ENCODE measurements at places on chromosomes 12 and 14.

GRCh38 chr12:128844031-128844635 lies 9.1 kb upstream of the GLT1D1 start:
- no peak for DNase-seq

GRCh38 chr12:85413266-85413665 lies 133.2 kb downstream of the ALX1 start:
- DNase-seq = no peak

- no peak for DNase-seq
These were observed 18.7 kb downstream of the FBXL14 start for GRCh38 chr12:1575408-1576401.

DNA sequence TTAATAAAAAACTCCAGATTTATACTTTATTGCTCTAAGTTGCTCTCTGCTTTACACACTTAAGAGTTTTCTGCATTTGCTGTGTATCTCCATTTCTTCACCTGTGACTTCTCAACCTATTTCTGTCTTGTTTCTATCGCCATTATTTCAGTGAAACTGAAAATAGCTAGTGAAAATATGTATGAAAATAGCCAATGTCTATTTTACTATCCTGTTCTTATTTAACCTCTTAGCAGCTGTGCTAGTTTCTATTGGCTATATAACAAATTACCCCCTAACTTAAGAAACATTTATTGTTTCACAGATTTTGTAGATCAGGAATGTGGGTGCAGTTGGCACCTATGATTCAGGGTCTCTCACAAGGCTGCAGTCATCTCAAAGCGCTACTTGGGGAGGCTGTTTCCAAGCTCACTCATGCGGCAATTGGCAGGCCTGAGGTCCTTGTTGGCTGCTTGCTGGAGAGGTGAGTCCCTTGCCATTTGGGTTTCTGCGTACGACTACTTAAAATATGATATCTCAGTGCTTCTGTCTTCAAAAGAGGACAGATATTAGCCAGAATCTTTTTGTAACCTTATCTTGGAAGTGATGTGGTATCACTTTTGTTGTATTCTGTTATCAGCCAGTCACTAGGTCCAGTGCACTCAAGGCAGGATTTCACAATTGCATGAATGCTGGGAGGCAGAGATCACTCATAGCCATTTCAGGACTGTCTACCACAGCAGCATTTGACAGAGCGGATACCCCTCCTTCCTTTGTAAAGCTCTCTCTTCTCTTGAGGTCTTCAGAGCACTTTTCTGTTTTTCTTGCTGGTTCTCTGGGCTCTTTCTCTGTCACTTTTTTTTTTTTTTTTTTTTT lies 7.2 kb downstream of the ERC1 start:
- no peak for DNase-seq

GRCh38 chr12:4443616-4444015 lies 2.0 kb downstream of the FGF6 start:
- DNase-seq = no peak

DNA sequence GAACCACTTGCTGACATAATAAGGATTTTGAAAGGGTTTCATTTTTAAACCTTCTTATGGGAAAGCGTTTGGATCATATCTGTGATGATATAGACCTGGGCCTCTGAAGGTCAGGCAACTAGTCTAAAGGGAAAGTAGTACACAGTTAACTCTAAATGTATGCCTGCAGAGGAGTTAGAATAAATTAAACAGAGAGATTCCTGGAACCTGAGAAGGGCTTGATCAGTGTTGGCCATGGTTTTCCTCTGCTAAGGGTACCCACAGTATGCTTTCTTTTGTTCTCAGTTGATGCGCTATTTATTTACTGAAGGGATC lies 14.4 kb upstream of the POLR3B start:
- no peak for DNase-seq

- no peak for DNase-seq
These were observed 862.2 kb upstream of the MDGA2 start for GRCh38 chr14:48537600-48537999.

DNA sequence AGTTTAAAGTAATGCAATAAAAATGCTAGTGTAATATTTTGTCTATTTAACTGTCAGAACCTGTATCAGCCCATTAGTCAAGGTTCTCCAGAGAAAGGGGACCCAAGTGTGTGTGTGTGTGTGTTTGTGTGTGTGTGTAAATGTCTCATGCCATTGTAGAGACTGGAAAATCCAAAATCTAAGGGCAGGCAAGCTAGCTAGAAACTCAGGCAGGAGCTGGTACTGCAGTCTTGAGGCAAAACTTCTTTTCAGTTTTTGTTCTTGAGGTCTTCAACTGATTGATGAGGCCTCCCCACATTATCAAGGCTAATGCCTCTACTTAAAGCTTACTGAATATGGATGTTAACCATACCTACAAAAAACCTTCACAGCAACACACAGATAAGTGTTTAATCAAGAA lies 126.7 kb downstream of the PRKD1 start:
- DNase-seq = no peak

DNA sequence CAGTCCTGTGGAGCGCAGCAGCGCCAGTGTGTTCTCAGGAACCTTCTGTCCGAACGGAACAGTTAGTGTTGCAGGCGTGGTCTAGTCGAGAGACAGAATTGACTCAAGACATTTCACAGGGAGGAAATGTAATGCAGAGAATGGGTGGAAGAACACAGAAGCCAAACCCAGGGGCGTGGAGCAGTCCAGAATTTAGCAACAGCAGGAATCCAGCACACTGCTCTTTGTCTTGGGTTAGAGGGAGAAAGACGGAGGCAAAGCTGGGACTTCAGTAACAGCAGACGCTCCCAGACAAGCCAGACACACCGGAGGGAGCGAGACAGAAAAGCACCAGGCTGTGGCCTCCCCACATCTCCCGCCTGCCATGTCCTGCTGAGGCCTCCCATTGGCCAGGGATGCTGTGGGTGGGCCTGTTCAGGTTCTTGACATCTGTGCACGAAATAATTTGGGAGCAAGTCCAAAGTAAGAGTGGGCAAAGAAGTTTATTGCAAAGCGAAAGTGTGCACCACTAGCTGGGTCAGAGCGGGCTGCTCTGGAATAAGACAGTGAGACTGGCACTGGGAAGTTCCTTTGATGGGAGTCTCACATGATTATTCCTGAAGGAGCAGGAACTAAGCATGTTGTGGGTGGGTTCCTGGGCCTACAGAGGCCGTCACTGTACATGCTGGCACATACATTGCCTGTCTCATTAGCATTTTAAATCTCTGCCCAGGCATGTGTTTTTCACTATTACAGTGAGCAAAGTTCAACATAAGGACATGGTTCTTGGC lies 339.3 kb upstream of the SFSWAP start:
- DNase-seq = no peak

DNA sequence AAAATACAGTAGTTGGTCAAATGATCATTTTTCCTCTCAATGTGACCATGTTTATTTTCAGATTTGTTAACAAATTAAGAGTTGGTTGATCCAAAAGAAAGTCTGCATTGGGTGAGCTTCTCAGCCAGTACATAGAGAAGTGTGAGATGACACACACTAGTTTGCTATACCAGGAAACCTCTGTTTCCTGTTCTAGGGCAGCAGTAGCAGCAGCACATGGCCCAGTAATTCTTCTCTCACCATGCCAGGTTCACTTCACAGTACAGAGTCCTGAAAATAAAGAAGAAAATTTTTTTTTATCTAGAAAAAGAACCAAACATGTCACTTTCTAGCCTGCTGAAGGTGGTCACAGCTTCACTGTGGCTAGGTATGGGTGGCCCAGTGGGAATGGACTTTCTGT lies 250.2 kb upstream of the OR4E1 start:
- no peak for DNase-seq

DNA sequence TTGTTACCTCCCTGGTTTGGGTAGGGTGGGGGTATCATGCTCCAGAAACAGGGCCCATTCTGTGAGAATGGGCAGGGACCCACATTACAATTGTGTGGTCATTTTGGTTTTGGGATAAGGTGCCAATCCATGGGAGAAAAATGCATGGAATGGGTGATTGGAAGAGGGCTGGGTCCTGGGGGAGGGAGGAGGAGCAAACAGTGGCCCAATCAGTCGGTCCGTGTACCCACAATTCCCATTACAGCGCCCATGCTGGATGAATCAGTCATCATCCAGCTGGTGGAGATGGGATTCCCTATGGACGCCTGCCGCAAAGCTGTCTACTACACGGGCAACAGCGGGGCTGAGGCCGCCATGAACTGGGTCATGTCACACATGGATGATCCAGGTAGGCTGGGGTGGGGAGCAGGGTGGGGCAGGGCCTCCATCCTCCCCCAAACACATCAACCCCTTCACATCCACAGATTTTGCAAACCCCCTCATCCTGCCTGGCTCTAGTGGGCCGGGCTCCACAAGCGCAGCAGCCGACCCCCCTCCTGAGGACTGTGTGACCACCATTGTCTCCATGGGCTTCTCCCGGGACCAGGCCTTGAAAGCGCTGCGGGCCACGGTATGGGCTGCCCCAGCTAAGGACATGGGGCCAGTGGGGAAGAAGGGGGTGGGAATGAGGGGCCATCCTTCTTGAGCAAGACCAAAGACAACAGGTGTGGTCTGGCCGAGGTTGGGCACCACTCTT lies 3.6 kb upstream of the TPI1 start:
- no peak for DNase-seq

- DNase-seq = no peak
These were observed 404.8 kb downstream of the ATP23 start for GRCh38 chr12:58346032-58346632.

GRCh38 chr12:103130564-103130963 lies 173.1 kb downstream of the ASCL1 start:
- no peak for DNase-seq

- no peak for DNase-seq
These were observed 78.7 kb downstream of the FZD10 start for GRCh38 chr12:130240831-130241590.

DNA sequence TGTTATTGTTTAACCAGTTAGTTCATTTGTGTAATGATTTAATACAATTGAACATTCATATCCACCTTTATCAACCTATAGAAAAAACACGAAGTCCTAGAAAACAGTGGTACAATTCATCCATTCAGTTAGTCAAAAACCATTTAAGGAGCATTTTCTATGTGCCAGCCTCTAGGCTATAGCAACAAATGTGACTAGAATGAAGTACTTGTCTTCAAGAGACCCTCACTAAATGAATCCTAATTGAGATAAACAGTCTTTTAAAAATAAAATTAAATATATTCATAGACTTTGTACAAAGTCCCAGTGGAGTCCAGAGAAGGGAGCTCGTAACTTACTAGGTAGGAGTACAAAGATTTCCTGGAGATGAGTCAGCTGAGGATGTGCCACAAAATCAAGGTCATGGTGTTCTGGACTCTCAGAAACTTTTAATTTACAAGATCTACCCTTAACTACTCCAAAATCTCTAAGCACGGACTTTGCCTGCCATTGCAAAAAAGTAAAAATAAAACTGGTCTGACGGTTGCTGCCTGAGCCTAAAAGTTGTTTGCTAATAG lies 430.7 kb upstream of the DCN start:
- no peak for DNase-seq

DNA sequence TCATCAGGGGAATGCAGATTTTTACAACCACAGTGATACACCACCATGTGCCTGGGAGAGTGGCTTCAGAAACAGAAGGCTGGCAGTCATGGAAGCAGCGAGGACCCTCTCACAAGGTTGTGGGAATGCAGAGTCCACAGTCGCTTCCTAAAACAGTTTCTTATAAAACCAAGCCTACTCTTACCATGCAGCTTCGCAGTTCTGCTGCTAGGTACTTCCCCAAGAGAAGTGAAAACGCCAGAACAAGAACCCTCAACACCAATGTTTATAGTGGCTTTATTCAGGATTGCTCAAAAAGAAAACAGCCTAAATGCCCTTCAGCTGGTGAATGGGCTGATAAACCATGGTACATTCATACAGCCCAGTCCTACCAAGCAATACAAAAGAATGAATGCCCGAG lies 87.2 kb downstream of the DDX51 start:
- no peak for DNase-seq

DNA sequence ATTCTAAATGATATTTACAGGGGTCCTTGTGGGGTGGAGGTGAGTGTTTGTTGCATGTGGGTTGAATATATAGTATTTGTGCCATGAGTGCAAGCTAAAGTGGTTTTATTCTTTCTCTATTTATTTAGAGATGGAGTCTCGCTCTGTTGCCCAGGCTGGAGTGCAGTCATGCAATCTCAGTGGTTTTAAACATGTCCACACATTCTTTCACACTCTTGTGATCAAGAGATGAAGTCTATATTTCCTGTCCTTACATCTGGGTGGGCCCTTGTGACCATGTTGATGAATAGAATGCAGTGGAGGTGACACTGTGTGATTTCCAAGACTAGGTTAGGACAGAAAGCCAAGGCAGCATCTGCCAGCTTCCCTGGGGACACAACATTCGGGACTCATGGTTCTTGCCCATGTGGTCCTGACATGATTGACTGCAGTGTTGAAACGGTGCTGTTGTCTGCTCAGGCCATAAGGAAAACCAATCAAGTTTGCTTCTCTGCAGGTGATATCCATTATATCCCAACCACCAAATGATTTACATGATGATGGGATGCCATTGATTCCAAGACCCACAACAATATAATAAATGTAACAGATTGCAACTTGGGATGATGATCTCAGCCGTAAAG lies 172.6 kb downstream of the SUDS3 start:
- DNase-seq = no peak

DNA sequence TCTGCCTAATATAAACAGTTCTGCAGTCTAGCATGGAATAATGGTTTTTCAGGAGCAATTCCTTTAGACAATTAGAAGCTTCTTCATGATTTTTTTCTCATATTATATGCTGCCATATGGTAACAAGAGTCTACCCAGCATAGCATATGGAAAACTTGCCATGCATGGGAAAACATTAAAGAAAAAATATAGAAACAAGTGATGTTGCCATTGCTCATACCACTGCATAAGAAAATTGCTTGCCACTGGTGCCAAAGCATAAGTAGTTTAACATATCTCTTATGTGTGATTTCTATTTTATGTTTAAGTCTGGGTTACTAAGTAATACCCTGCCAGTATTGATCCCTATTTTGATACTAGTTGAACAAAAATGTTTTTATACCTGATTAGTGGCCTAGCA lies 171.2 kb downstream of the CCDC59 start:
- no peak for DNase-seq

- no peak for DNase-seq
These were observed 362.8 kb upstream of the TBX3 start for GRCh38 chr12:115046805-115047204.

- DNase-seq = no peak
These were observed 431.3 kb downstream of the NPAS3 start for GRCh38 chr14:33369972-33370371.

- DNase-seq = no peak
These were observed 26.2 kb downstream of the EVL start for GRCh38 chr14:100091386-100091785.
